ENCODE measurements at places on chromosomes 3 and 15. TPM values are rescaled to one million over a fixed set of nuclear protein-coding genes. Genes with fewer than 3 reads are reported as not detected.

Gene LYZL4
- not detected for total RNA-seq

Gene IGF2BP2
- total RNA-seq: 19.2 TPM

Gene KNG1
- 0.59 TPM for total RNA-seq

Gene P2RY13
- 0.41 TPM for total RNA-seq

Gene GOLGA8N
- 6.0 TPM for total RNA-seq

Gene SERINC4
- total RNA-seq: not detected

Gene MAPKAPK3
- 187 TPM for total RNA-seq

Gene MYL3
- 223 TPM for total RNA-seq
